ENCODE measurements at places on chromosomes 13 and 19. TPM values are rescaled to one million over a fixed set of nuclear protein-coding genes. Genes with fewer than 3 reads are reported as not detected.

DNA sequence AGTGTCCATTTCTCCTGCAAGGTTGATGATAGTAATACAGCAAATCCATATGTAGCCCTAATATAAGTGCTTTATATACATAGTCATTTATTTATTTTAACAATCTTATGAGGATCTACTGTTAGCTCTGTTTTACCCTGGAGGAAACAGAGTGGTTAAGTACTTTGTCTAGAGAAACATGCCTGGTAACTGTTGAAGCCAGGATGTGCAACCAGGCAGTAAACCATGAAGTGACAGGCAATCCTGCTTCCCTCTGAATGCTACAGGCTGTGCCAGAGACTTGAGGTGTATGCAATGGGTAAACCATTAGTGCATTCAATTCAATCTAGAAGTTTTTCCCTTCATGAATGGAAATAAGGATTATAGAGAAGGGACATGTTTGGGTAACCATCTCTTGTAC, 911.0 kb downstream of the PCDH17 start:
- no peak for DNase-seq
- no peak overlapping the region for H3K27ac ChIP-seq
- no peaks in the 10 kb centered on the region for H3K4me1 ChIP-seq
- no peaks in the 10 kb centered on the region for H3K27me3 ChIP-seq
- no peak overlapping the region for H3K4me3 ChIP-seq

GRCh38 chr13:98411617-98412265, 165.2 kb downstream of the STK24 start:
- H3K4me1 ChIP-seq, result peaks cover 14% of the 10 kb centered on the region
- H3K27me3 ChIP-seq, result no peaks in the 10 kb centered on the region
- no peaks in the 10 kb centered on the region for H3K36me3 ChIP-seq
- peak overlapping the region; percentile 58 for H3K4me3 ChIP-seq

GRCh38 chr19:7941895-7942596, 1.4 kb downstream of the TIMM44 start:
- no peaks in the 10 kb centered on the region for H3K27me3 ChIP-seq
- no peak for DNase-seq
- H3K27ac ChIP-seq, result no peak overlapping the region
- H3K36me3 ChIP-seq, result peaks cover 19% of the 10 kb centered on the region
- H3K4me1 ChIP-seq, result peaks cover 15% of the 10 kb centered on the region

- peaks cover 20% of the 10 kb centered on the region for H3K4me1 ChIP-seq
- no peaks in the 10 kb centered on the region for H3K27me3 ChIP-seq
- no peak overlapping the region for H3K27ac ChIP-seq
- DNase-seq, result no peak
Observed at GRCh38 chr13:79402074-79402635, 3.9 kb downstream of the RBM26 start.

- no peak overlapping the region for H3K4me3 ChIP-seq
- peaks cover 8% of the 10 kb centered on the region for H3K4me1 ChIP-seq
- DNase-seq, result no peak
- no peaks in the 10 kb centered on the region for H3K27me3 ChIP-seq
- H3K27ac ChIP-seq, result no peak overlapping the region
Observed at GRCh38 chr13:75875450-75875849, 239.3 kb downstream of the LMO7 start.

- no peaks in the 10 kb centered on the region for H3K4me1 ChIP-seq
- H3K27me3 ChIP-seq, result no peaks in the 10 kb centered on the region
- no peak for DNase-seq
- no peak overlapping the region for H3K4me3 ChIP-seq
- H3K27ac ChIP-seq, result no peak overlapping the region
Observed at GRCh38 chr13:105598529-105598928, 936.9 kb downstream of the EFNB2 start.

DNA sequence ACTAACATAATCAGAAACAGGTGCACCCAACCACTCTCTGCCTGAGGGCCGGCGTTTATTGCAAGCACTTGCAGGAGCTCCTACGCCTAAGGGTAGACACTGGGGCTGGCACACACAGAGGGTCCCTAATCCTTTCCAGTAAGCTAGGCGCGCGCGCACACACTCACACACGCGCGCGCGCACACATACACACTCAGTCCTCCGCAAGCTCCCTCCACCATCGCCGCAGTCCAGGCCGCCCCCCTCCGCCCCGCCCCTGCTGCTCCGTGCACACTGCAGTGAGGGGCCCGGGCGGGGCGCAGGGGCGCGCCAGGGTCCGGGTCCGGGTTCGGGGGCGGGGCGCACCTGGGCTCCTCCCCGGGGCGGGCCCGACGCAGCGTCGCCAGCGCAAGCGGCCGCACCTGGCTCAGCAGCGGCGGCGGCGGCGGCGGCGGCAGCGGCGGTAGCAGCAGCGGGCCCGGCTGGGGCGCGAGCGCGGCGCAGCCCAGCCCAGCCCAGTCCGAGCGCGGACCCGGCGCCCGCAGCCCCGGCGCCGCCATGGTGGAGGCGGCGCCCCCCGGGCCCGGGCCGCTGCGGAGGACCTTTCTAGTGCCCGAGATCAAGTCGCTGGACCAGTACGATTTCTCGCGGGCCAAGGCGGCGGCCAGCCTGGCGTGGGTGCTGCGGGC, at the start of gene CAMSAP3:
TSS of gene CAMSAP3 (plus strand) at position 398 of the 668 bp plus-strand sequence. CDS start at position 538, 140 bp downstream.
- H3K36me3 ChIP-seq, result no peaks in the 10 kb centered on the region
- peak; percentile 58 for DNase-seq
- H3K4me3 ChIP-seq, result peak within 1 kb of the TSS; percentile 62
- H3K27ac ChIP-seq, result no peak within 1 kb of the TSS
- H3K4me1 ChIP-seq, result peaks cover 4% of the 10 kb centered on the region
- H3K27me3 ChIP-seq, result peaks cover 52% of the 10 kb centered on the region

GRCh38 chr19:49149652-49150105, 5.5 kb downstream of the HRC start:
- H3K4me1 ChIP-seq, result peaks cover 27% of the 10 kb centered on the region
- no peaks in the 10 kb centered on the region for H3K36me3 ChIP-seq
- peak overlapping the region; percentile 23 for H3K4me3 ChIP-seq
- H3K27ac ChIP-seq, result peak overlapping the region; percentile 6

- no peak for DNase-seq
- no peaks in the 10 kb centered on the region for H3K36me3 ChIP-seq
- H3K27me3 ChIP-seq, result no peaks in the 10 kb centered on the region
- H3K27ac ChIP-seq, result no peak overlapping the region
- no peaks in the 10 kb centered on the region for H3K4me1 ChIP-seq
Observed at GRCh38 chr19:23542562-23542961, 144.4 kb downstream of the ZNF675 start.

GRCh38 chr13:42047561-42048341, 697 bp upstream of the DGKH start:
- DNase-seq, result peak; percentile 52
- H3K4me3 ChIP-seq, result peak overlapping the region; percentile 93
- H3K27me3 ChIP-seq, result no peaks in the 10 kb centered on the region
- peaks cover 11% of the 10 kb centered on the region for H3K4me1 ChIP-seq

ZIC5 gene
- under 0.01 TPM for total RNA-seq

IQCN gene
- 0.57 TPM for total RNA-seq

TMEM238 gene
- total RNA-seq, result 2.5 TPM

PCDH17 gene
- 1.4 TPM for total RNA-seq

RPS19 gene
- total RNA-seq, result 3,743 TPM

SMIM44 gene
- total RNA-seq, result not detected

ACER1 gene
- 0.14 TPM for total RNA-seq

MCEMP1 gene
- 0.28 TPM for total RNA-seq

NCAN gene
- 0.14 TPM for total RNA-seq

MYH14 gene
- 1.6 TPM for total RNA-seq

CYP2F1 gene
- not detected for total RNA-seq

ZNF681 gene
- total RNA-seq, result 3.9 TPM

SYCN gene
- not detected for total RNA-seq

ZNF543 gene
- 10.3 TPM for total RNA-seq
